Stimulated activated CD4-positive, alpha-beta T cell treated with anti-CD3 and anti-CD28 coated beads, Interleukin-15, amount 100 ng/mL, for 24 hours (primary cell): ENCODE measurements at places on chromosomes 12 and 14.

DNA sequence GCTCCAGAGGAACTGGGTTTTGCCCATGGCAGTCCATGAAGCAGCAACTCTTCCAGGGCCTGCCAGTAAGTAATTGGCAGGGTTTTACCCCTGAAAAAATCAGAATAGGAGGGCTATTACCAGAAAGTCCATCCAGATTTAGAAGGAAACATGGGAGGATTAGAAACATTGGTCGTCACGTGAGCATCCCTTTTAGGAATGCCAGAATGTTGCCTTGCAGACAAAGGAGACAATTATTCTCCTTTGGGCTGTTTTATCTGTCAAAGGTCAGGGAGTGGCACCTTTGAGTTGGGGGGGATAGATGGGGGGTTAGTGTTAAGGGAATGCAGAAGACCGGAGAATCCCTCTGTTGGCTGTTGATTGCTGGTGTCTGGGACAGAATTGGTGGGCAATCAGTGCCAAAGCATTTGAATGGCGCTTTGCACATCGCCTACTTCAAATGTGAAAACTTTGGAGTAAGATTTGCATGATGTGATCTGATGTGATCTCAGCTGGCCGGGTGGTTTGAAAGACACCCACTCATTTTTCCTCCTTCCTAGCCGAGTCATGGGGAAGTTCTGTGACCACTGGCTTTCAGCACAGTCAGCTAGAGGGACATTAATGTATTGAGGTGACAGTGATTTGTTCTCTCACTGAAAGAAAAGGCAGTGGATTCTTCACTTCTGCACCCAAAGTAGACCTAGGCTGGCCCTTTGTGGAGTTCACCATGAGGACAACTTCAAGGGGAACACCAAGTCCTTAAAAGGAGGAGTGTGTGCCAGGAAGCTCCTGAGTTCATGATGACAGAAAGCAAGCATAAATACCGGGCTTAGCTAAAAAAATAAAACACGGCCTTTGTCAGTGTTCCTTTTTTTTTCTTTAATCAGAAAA lies 31.4 kb downstream of the FLVCR2 start:
- peak; percentile 4 for DNase-seq

DNA sequence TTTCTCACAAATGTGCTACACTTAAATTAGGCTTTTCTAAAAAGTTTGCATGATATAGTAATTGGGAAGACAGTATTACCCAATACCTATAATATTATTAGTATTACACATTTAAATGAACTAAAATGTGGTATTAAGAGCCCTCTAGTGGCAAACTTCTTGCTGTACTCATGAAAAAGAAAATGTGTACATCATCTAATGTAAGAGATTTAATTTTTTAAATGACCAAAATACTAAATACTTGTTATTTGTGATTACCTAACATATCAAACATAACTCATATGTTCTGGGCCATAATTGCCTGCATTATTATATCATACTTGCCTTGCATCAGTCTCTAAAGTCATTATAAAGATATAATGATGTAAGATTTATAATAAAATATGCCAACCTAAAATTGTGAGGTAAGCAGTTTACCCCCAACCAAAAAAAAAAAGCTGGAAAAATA lies 64.2 kb downstream of the DNAI7 start:
- no peak for DNase-seq

DNA sequence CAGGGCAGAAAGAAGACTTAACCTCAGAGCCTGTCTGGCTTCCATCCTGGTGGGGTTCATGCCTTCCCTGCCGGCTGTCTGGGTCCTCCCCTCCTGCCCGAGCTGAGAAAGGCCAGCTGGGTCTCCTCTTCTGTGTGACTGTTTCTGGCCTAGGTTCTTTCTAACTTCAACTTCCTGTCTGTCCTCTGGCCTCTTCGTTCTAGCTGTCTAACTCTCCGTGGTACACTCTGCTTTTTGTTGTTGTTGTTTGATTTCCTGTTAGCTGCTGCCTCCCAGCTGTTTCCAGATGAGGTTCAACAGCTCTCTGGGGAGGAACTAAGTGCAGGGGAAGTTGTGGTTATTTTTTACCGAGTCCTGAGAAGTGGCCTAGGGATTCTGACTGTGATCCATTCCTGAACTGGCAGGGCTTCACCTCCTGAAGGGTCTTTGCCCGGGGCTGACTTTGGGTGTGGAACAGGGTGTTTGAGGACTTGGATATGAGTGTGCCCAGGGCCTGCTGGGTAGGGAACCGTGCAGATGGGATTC lies 3.2 kb downstream of the MLXIP start:
- DNase-seq: peak; percentile 24

DNA sequence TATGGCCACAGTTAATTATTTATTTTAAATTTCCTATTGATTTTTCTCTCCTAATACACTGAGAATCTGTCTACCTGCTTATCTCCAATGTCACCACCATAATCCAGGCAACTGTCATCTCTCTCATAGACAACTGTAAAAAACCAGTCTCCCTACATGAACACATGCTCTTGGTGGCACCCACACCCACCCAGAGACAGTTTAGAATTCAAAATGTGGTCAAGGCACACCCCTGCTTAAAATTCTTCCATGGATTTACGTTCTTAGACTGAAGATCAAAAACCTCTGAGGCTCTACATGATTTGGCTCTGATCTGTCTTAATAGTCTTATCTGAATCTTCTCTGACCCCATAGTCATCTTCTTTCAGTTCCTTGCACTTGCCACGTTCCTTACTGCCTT lies 241.1 kb upstream of the ABCD2 start:
- DNase-seq: no peak

GRCh38 chr12:53287741-53288216 lies 7.6 kb upstream of the PFDN5 start:
- DNase-seq: peak; percentile 72

DNA sequence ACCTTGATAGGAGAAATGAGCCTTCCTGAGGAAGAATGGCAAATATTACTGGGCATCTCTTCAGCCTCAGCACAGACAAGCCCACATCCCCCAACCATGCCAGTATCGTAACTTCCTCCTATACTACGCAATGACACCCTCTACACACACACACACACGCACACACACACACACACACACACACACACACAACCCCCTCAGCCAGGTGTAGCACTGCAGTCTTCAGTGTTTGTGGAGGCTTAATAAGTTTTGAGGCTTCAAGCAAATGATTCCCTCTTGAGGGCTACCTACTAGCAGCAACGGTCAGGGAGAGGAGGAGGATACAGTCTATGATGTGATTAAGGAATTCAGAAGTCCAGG lies 1.6 kb downstream of the DGKA start:
- DNase-seq: peak; percentile 64

DNA sequence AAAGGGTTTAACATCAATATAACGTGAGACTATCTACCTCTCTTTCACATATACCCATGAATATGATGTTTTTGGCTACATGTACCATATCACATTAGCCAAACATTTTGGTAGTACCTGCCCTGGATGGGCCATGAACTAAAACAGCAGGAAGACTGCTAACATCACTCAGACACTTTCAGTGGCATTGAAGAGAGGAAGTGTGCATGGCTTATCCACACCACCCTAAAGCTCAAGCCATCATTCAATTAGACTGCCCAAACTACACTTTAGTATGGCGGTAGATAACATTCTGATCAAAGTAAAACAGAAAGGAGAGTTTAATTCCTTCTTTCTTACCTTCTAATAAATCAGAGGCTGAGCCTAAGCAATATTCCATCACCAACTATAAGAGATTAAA lies 103.0 kb downstream of the PEBP1 start:
- no peak for DNase-seq

- peak; percentile 22 for DNase-seq
Observed at GRCh38 chr14:58151133-58152013, 640 bp downstream of the ARMH4 start.

GRCh38 chr12:104143002-104143401 lies 5.0 kb upstream of the NFYB start:
- no peak for DNase-seq

GRCh38 chr14:99792210-99792535 lies 1.0 kb upstream of the EML1 start:
- no peak for DNase-seq

DNA sequence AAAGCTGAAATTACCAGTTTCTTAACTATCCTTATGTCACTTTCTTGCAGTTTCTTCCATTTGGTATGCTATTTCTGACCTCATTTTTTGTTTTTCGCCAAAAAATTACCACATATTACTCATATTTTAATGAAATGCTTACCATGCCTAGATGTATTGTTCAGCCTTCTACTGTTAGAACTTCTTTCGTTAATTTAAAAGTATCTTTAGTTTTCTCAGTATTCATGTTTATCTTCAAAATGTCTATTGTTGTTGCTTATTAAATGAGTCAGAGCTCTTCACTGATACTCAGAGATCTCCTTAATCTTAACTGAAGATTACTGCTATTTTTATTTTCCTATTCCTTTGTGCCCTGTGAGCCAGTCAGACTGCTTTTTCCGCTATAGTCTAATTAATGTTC lies 20.5 kb downstream of the RAP1B start:
- DNase-seq: no peak

DNA sequence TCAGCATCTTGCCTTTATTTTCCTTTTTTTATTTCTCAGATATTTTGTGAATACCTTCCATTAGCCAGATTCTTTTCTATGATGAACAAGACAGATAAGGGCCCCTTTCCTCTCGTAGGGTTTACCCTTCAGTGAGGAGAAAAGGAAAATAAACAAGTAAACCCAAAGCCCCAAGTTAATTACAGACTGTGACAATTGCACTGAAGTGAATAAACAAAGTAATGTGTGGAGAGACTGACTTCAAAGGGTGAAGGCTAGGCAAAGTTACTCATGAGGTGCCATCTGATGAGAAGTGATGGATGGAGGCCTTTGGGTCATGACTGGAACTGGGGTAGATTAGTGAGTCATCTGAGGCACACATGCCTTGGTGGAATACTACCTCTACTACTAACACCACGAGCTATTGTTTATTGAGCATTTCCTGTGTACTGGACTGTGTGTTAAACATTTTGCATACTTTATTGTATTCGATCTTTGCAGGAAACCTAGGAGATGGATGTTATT lies 143.4 kb upstream of the PRICKLE1 start:
- DNase-seq: no peak

DNA sequence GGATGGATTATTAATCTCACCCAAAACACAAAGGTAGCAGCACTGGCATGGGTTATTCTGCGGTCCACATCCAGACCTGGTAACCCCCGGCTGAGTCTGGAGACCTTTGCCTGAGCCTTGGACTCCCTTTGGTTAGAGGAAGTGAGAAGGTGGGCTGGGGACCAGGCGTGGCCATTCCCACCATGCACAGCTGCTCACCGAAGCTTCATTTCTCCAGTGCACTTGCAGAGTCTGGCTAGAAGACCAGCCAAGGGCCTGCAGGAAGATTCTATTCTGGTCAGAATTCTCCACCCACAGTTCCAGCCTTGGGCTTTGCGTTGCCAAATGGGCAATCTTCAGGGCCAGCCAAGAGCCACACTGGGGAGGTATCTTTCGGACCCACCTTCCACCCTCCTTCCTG lies 73.0 kb downstream of the LGMN start:
- no peak for DNase-seq

- peak; percentile 41 for DNase-seq
Observed at GRCh38 chr12:101566318-101566717, 28.5 kb upstream of the MYBPC1 start.

GRCh38 chr12:41286426-41286825 lies 98.3 kb downstream of the PDZRN4 start:
- DNase-seq: no peak

GRCh38 chr14:68676511-68676943 lies 116.3 kb downstream of the ZFP36L1 start:
- DNase-seq: no peak

GRCh38 chr12:55972456-55972855 lies 1.4 kb upstream of the RAB5B start:
- DNase-seq: no peak

- peak; percentile 5 for DNase-seq
Observed at GRCh38 chr12:76820888-76821482, 57.1 kb downstream of the ZDHHC17 start.

- no peak for DNase-seq
Observed at GRCh38 chr12:117882181-117882580, 86.6 kb downstream of the KSR2 start.

GRCh38 chr12:69513297-69513696 lies 43.1 kb downstream of the FRS2 start:
- DNase-seq: no peak

DNA sequence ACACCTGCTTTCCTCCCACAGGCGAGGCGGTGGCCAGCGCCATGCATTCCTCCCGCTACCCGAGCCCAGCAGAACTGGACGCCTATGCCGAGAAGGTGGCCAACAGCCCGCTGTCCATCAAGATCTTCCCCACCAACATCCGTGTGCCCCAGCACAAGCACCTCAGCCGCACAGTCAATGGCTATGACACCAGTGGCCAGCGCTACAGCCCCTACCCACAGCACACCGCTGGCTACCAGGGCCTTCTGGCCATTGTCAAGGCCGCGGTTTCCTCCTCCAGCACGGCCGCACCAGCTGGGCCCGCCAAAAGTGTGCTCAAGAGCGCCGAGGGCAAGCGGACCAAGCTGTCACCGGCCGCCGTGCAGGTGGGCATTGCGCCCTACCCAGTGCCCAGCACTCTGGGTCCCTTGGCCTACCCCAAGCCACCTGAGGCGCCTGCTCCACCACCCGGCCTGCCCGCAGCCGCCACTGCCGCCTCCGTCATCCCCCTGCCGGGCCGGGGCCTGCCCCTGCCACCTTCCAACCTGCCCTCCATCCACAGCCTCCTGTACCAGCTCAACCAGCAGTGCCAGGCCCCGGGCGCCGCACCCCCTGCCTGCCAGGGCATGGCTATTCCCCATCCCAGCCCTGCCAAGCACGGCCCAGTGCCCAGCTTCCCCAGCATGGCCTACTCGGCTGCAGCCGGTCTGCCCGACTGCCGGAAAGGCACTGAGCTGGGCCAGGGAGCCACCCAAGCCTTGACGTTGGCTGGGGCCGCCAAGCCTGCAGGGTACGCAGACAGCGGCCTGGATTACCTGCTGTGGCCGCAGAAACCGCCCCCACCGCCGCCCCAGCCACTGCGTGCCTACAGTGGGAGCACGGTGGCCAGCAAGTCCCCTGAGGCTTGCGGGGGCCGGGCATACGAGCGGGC lies 54.6 kb downstream of the FAM222A start:
- no peak for DNase-seq

- DNase-seq: peak; percentile 16
Observed at GRCh38 chr14:58488550-58488949, 61.0 kb downstream of the KIAA0586 start.

DNA sequence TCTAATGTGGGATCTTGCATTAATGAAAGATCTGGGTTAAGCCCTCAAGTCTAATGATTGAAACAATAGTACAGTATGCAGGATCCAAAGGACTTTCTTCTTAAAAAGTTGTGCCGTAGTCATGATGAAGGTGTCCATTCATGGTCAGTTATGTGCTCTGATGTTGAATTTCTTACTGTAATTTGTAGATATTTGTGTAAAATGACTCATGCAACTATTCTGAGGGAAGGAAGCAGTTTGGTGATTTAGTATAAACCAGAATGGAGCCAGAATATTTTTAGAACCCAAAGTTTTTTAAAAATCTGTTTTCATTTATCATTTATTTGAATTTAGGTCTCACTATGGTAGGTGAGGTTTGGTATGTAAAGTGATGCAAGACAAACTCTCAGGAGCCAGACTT lies 151.2 kb downstream of the AKAP6 start:
- DNase-seq: no peak

- no peak for DNase-seq
Observed at GRCh38 chr12:121512561-121512960, 68.3 kb downstream of the KDM2B start.
